ENCODE measurements at places on chromosomes 1 and 21.

- DNase-seq, result no peak
- no peaks in the 10 kb centered on the region for H3K27me3 ChIP-seq
- no peak overlapping the region for H3K4me3 ChIP-seq
- no peak overlapping the region for H3K27ac ChIP-seq
Measured at GRCh38 chr21:26782747-26783146, 62.5 kb downstream of the ADAMTS1 start.

GRCh38 chr21:38761531-38761930 is 44.2 kb upstream of the ETS2 start:
- no peaks in the 10 kb centered on the region for H3K4me1 ChIP-seq
- no peaks in the 10 kb centered on the region for H3K27me3 ChIP-seq
- no peaks in the 10 kb centered on the region for H3K36me3 ChIP-seq

GRCh38 chr1:15287035-15287979 is 40.3 kb downstream of the FHAD1 start:
- no peak overlapping the region for H3K27ac ChIP-seq
- H3K4me3 ChIP-seq, result no peak overlapping the region
- no peaks in the 10 kb centered on the region for H3K27me3 ChIP-seq
- DNase-seq, result no peak

- H3K27me3 ChIP-seq, result no peaks in the 10 kb centered on the region
- no peak overlapping the region for H3K4me3 ChIP-seq
- no peaks in the 10 kb centered on the region for H3K36me3 ChIP-seq
- H3K27ac ChIP-seq, result no peak overlapping the region
- no peaks in the 10 kb centered on the region for H3K4me1 ChIP-seq
Measured at GRCh38 chr1:63835128-63835527, 61.3 kb downstream of the ROR1 start.

DNA sequence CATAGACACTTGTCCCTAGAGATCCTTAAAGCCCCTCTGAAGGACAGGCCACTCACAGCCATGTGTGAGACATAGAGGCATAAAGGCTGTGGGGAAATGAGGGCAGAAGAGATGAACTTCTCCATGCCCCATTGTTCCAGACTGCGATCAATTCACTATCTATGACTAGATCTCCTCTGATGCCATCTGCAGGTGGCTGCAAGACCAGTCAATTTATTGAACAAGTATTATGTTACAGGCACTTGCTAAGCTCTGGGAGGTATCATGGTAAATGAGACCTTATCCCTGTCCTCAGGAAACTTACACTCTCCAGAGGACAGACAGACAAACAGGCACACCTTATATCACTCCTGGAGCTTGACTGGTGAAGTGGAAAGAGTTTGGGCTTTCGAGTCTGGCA is 22.9 kb downstream of the UBIAD1 start:
- no peak overlapping the region for H3K27ac ChIP-seq
- DNase-seq, result no peak

DNA sequence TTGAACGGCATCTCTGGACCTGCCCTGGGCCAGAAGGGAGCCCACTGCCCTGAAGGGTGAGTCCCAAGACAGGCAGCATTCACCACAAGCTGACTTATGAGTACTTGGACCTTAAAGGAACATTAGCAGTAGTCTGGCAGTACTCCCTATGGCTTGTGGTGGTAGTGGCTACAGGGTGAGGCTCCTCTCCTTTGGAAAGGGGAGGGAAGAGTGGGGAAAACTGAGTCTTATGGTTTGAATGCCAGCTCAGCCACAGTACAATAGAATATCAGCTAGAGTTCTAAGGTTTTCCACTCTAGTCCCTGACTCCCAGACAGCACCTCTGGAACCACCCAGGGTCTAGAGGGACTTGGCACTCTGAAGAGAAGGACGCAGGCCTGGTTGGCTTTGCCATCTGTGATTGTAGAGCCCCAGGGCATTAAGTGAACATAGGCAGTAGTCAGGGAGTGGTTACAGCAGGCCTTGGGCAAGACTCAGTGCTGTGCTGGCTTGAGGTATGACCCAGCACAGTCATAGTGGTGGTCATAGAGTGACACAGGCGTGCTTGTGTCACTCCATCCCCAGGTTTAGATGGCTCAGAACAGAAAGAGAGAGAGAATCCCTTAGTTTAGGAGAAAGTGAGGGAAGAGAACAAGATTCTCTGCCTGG is 31.0 kb downstream of the CD53 start:
- no peaks in the 10 kb centered on the region for H3K4me1 ChIP-seq
- no peak overlapping the region for H3K27ac ChIP-seq
- no peaks in the 10 kb centered on the region for H3K36me3 ChIP-seq
- no peak for DNase-seq
- no peak overlapping the region for H3K4me3 ChIP-seq
- no peaks in the 10 kb centered on the region for H3K27me3 ChIP-seq

- no peaks in the 10 kb centered on the region for H3K4me1 ChIP-seq
- H3K27me3 ChIP-seq, result no peaks in the 10 kb centered on the region
- H3K36me3 ChIP-seq, result no peaks in the 10 kb centered on the region
Measured at GRCh38 chr1:206769304-206769731, 1.3 kb upstream of the IL19 start.

- no peak for DNase-seq
- no peaks in the 10 kb centered on the region for H3K27me3 ChIP-seq
- H3K4me1 ChIP-seq, result no peaks in the 10 kb centered on the region
- no peak overlapping the region for H3K4me3 ChIP-seq
Measured at GRCh38 chr1:39846796-39847195, 36.5 kb downstream of the TRIT1 start.

GRCh38 chr1:95171270-95172245 is 54.4 kb downstream of the TLCD4 start:
- no peak overlapping the region for H3K4me3 ChIP-seq
- no peaks in the 10 kb centered on the region for H3K27me3 ChIP-seq
- H3K36me3 ChIP-seq, result no peaks in the 10 kb centered on the region
- H3K4me1 ChIP-seq, result peaks cover 4% of the 10 kb centered on the region
- no peak overlapping the region for H3K27ac ChIP-seq

Measured in right lobe of liver (tissue), 6 donors.